Fibroblast of mammary gland (primary cell): ENCODE measurements at places on chromosomes 12 and 14.
A peak's percentile ranks its signal among the peaks of the same experiment; 100 is the strongest.

DNA sequence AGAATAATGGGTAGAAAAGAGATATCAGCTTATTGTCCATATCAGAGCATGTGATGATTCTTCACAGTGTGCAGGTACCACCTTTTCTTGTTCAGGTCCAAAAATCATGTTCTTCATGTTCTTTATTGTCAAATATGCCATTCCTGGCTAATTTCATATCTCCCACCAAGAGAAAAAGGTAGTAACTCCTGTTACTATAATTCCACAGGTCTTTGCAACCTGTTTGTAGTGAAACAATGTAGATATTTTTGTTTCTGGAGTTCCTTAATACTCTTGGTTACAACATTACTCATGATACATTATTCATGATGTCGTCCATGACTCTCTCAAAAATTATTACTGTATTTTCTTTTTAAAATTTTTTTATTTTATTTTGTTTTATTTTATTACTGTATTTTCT, 11.3 kb upstream of the TMBIM6 start:
- DNase-seq: no peak

- DNase-seq: peak; percentile 53
These were observed 9.8 kb downstream of the CCER1 start for GRCh38 chr12:90945070-90945649.

DNA sequence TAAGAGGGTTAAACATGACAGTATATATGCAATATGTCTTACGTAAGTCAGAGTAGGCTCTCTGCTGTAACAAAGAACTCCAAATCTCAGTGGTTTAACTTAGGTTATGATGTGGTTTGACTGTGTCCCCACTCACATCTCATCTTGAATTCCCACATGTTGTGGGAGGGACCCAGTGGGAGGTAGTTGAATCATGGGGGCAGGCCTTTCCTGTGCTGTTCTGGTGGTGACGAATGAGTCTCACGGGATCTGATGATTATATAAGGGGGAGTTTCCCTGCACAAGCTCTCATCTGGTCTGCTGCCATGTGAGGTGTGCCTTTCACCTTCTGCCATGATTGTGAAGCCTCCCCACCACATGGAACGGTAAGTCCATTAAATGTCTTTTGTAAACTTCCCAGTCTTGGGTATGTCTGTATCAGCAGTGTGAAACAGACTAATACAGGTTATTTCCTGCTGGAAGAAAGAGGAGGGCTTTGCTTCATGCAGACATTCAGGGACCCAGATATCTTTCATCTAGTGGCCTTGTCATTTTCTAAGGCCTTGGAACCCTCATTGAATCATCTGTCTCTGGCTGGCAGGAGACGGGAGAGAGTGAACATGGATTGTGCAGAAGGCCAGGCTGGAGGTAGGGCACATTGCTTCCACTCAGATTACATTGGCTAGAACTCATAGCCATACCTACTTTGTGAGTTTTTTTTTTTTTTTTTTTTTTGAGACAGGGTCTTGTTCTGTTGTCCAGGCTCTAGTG, 96.1 kb downstream of the CRADD start:
- peak; percentile 93 for DNase-seq

DNA sequence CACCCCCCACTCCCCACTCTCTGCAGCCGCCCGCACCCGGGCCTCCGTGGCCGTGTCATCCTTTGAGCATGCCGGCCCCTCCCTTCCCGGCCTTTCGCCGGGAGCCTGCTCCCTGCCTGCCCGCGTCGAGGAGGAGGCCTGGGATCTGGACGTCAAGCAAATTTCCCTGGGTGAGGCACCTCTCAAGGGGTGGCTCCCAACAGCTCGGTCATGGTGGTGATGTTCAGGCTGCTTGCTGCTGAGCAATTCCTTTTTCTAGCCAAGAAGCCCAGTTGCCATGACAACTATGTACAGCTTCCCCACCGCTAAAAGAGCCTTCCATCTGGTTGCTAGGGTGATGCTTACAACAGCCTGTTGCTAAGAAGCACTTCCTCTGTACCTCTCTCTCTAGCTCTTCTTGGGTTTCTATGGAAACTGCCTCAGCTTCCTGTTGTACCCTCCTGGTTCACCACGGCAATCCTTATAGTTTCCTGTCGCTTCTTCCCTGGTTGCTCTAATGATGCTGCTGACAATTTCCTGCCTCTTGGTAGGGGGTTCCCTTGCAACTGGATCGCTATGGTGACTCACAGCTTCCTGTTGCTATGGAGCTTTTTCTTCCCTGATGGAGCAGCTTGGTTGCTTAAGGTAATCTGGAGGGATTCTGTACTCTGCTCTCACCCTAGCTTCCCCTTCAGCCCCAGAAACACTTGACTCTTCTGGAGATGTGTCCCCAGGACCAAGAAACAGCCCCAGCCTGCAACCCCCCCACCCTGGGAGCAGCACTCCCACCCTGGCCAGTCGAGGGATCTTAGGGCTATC, 11.0 kb downstream of the ZNF219 start:
- peak; percentile 95 for DNase-seq

- DNase-seq: peak; percentile 89
These were observed 35.9 kb upstream of the EGLN3 start for GRCh38 chr14:33986804-33987203.

- peak; percentile 75 for DNase-seq
These were observed 218.8 kb downstream of the BTG1 start for GRCh38 chr12:91926848-91927247.

DNA sequence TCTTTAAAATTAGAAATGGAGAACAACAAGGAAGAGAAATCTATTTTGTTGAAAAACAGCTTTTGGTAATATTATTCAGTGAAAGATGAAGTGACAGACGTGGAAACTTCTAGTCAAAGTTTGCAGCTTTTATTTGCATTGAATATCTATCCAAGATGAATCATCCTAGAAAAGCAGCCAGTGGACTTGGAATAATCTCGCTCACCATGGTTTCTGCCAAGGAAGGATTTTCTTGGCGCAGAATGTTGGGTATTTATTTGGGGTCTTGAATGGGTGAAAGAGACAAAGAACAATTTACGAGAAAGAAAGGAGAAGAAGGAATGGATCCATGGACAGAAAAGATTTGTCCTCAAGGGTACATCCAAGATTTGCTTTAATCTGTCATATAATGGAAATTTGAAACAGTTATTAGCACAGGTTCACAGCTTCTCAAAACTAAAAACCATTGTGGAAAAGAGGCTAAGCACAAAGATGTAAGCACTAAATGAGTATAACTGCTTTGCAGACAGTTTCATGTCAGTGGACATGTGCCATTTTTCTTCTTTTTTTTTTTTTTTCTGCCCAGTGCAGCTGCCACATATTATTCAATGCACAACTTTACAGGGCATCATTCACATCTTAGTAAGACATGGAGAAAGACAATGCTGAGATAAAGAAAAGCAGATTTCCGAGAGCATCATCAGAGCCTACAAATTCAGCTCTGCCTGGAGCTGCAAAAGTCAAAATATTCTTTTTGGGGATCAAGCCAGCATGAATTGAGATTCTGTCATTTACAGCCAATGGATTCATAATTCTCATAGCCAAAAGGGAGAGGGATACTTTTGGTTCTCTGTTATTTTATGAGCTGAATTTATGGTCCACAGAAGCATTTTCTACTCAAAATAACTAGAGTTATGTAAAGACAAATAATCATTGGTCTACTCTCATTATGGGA, 333.7 kb downstream of the DAD1 start:
- DNase-seq: no peak

DNA sequence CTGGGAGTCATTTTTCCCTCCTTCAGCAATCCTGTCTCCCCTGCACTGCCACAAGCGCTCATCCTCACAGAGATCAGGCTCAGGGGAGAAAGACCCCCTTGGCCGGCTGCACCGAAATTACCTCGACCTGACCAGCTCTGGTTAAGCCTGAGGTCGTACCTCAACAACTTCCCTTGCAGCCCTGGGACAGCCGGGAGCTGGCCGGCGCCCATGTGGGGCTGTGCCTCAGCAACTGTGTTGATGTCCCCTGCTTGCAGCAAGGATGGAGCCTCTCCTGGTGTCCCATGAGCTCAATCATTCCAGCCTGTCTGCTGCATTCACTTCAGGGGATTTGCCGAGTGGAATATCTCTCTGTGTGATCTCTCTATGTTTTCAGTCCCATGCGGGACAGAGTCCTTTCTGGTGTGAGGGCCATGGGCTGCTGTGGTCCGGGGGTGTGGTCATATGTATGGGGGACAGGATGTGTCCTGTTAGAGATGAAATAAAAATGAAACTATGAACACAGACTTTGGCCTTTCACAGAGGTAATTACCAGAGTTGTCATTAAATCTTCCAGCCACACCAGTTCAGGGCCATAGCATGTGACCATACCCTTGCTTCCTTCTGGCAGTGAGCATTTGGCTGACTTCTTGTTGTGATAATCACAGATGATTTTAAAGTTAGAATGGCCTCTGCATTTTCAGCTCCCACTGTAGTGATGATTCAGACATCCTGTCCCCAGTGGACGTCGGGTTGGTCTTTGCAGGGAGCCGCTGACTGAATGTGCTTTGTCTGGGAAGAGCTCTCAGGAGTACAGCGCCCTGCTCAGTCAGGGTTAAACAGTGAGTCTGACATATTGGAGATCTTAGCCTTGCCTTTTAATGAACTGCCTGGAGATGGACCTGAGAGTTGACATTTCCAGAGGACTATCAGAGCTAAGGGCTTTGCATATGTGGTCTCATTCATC, 405.9 kb downstream of the AACS start:
- DNase-seq: no peak

GRCh38 chr12:40616383-40616915, 75.8 kb upstream of the CNTN1 start:
- no peak for DNase-seq

DNA sequence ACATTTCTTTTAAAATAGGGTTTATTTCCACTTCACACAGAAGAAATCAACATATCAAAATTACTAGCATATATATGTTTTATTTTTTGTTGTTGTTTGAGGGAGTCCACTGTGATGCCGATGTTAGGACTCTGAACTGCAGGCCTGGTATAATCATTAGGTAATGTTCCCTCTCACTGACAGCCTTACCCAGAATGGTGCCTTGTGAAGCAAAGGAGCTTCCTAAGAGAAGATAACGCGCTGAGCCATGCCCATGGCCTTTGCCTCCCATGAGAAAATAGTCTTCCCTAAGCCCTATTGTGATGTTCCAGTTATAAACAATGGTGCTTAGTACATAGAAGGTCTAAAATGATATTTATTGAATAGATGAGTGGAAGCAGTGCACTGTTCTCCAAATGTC, 12.0 kb downstream of the GNG2 start:
- no peak for DNase-seq

- DNase-seq: no peak
These were observed 99.0 kb downstream of the ESR2 start for GRCh38 chr14:64195199-64195598.

- peak; percentile 100 for DNase-seq
These were observed 99.9 kb downstream of the TMTC3 start for GRCh38 chr12:88241862-88242570.

GRCh38 chr14:103561381-103562178, 877 bp downstream of the BAG5 start:
- DNase-seq: peak; percentile 62

DNA sequence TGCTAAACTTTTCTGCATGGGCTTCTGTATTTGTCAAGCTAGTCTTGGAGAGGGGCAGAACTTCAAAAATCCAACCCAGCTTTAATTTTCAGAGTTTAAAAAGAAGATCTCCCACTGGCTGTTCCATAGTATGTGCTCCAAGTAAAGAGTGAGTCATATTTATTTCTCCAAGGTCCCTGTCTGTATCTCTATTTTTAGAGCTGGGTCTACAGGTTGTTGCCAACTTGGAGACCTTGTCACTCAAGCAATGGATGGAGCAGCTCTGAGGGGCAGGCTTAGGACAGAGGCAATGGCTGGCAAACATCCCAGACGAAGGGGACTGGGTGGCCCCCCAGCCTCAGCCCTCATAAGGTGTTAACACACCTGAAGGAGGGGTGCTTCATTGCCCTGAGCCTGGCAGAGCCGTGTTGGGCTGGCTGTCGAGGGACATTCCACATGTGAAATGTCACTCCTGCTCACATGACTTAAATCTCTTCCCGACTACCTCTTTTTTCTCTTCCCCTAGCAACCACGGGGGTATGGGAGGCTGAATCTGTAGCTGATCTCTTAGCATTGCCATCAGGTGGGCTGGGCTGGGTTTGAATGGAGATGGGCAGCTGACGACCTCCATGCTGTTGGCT, 103.1 kb downstream of the SMOC1 start:
- peak; percentile 6 for DNase-seq

GRCh38 chr12:93704122-93704521, 26.9 kb downstream of the CRADD start:
- peak; percentile 33 for DNase-seq

- DNase-seq: no peak
These were observed 600.8 kb downstream of the TRHDE start for GRCh38 chr12:72872996-72873395.

DNA sequence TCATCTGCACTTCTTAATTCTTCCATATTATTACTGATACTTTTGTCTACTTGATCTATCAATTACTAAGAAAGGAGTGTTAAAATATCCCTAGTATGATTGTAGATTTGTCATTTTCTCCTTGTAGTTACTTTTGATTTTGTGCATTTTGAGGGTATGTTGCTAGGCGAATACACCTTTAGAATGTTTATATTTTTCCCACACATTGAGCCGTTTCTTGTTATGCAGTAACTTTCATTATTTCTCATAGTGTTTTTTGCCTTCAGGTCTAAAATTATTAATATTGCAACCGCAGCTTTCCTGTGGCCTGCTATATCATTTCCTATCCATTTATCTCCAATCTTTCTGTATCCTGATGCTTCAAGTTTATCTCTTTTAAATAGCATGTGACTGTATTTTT, 44.6 kb upstream of the C12orf42 start:
- no peak for DNase-seq

- DNase-seq: peak; percentile 57
These were observed 9.7 kb downstream of the TOX4 start for GRCh38 chr14:21486640-21487087.

- peak; percentile 98 for DNase-seq
These were observed 1.7 kb downstream of the MGST1 start for GRCh38 chr12:16349131-16349460.

DNA sequence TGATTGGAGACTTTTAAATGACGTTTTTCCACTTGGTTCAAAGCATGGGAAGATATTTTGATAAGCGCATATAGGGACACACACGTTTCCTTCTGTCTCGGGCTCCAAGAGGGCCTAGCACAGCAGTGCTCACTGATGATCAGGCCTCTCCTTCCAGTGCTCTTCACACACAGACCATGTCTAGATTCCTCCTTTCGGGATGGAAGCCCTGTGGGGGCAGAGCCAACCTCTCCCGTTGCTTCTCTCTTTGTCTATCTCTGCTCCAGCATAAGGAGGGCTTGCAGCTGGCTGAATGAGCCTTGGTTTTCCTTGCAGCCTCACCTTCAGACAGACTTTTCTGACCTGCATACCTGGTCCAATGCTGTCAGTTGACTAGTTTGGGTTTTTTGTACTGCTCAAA, 22.3 kb downstream of the GPRC5D start:
- DNase-seq: no peak
